ENCODE measurements at places on chromosomes 2 and 18.

GRCh38 chr18:47870605-47871004 is 59.9 kb downstream of the SMAD2 start:
- no peak for DNase-seq

- DNase-seq = peak; percentile 86
Measured at GRCh38 chr2:70948337-70949003, 12.8 kb downstream of the ATP6V1B1 start.

- no peak for DNase-seq
Measured at GRCh38 chr2:175838979-175839378, 163.1 kb downstream of the LNPK start.

DNA sequence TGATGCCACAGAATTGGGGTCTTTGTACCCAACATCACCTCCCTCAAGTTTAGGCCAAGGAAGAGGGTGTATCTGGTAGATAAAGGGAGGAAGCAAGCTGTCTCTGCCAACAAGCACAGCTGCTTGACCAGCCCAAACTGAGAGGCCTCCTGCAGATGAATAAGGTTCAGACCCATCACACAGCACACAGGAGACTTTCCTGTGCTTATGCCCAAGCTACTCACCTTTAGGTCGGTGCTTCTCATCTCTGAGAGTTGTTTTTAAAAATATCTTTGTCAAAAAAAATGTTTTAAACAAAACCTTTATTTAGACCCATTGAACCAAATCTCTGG is 24.7 kb upstream of the SP3 start:
- DNase-seq = no peak

GRCh38 chr2:184346338-184346862 is 251.9 kb upstream of the ZNF804A start:
- DNase-seq = no peak

DNA sequence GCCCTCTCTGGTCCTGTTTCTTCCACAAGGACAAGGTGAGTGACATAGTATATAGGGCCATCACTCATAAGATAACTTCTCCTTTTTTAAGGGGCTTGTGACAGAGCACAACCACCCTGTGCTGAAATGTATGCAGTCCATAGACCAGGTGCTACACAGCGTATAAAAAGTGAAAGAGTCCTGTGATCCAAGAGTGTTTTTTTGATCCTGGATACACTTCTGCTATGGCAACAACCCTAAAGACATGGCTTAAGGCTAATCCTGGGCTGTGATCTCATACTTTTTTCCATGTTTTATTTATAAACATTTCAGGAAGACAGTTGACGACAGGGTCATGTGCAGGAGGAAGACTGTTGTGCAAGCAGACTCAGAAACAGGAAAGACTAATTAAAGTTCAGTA is 400.5 kb upstream of the TCF4 start:
- no peak for DNase-seq

DNA sequence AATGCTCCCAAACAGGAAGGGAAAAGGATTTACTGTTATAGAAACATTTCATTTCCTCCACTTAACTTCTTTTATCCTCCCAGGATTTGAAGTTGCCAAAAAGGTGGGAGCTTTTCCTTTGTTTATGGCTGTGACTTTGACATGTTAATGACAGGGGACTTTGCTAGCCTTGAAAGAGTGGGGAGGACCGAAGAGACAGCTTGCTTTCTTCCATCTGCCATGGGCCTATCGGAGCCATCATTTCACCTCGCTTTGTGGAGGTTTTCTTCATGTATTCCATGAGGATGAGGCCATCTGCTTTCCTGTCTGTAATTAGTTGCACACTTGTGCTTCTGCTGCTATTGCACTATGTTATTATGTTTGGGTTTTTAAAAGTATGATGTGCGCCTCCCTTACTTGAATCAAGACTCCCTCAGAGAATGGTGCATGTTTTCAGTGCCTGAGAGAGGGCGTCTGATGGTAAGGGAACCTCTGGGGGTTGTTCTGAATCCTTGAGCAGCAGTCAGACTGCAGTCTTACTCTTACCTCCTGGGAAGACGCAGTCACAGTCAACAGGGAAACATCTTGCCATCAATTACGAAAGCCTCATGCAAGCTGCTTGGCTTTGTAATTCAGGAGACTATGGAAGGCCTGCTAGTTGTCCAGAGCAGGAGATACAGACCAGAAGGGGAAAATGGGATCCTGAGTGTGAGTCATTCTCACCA is 173.3 kb upstream of the MGAT5 start:
- DNase-seq = no peak

GRCh38 chr2:109259671-109260070 is 130.7 kb downstream of the SH3RF3 start:
- no peak for DNase-seq

- no peak for DNase-seq
Measured at GRCh38 chr18:75156831-75157230, 52.1 kb downstream of the PTGR3 start.

DNA sequence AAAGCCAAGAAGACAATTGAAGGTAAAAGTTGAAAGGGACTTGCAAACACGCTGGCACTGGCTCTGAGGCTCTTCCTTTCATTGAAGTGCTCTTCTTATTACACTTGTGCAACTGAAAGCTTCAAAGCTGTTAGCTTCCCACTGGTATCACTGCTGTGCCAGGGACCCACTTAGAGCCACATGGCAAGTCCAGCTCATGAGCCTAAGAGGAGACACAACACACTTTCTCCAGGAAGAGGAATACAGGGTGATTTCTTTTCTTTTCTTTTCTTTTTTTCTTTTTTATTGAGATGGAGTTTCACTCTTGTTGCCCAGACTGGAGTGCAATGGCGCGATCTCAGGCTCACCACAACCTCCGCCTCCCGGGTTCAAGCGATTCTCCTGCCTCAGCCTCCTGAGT is 218.2 kb downstream of the ATAD2B start:
- DNase-seq = no peak

DNA sequence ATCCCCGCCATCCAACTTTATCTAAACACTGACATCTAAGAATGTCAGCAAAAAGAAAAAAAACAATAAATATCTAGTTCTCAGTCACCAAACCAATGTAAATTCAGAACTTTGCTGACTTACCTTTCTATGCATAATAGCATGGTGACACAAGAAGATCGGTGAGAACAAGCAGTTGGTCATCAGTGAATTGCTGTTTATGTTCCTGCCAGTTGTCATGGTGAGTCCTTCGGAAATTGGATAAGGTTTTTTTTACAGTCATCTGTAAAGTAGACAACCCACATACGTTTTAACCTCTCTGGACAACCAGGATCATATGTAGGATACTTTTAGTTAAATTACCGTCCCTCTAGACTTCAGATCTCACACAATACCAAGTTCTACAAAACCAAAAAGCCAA is 6.2 kb upstream of the GPR75 start:
- DNase-seq = no peak
